ENCODE measurements at places on chromosomes 16 and 17. TPM values are rescaled to one million over a fixed set of nuclear protein-coding genes. Genes with fewer than 3 reads are reported as not detected.

CD300E gene
- total RNA-seq: not detected

- no peak for DNase-seq
Observed at GRCh38 chr16:69182730-69183416, 4.1 kb upstream of the SNTB2 start.

DNA sequence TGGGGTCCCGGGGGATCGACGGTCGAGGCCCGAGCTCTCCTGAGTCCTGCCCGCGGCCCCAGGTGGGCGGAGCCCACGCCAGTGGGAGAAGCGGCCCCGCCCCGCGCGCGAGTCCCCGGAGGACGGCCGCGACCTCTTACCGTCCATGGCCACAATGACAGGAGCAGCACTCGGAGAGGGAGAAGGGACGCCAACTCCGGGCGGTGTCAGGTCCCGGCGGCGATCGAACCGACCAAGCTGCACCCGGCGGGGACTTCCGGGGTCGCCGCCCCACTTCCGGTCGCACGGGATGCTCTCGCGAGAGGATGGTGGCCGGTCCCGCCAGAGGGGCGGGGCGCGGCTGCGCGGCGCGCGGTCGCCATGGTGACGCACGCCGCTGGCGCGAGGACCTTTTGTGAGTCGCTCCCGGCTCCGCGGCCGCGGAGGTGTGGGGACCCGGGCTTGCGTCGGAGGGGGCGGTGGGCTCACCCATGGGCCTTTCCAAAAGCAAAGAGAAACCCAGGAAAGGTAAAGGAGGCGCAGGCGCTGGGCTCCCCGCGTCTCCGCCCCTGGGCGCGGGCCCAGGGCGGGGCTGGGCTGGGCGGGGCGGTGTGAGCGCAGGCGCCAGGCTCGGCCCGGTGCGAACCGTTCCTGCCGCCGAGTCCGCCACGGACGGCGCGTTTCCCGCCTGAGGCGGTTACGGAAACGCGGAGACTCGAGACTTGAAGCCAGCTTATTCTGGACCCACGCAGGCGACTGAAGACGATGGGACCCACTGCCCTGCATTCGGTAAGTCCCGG, at the start of the genes CHMP1A and SPATA33:
Gene CHMP1A, minus strand, starts transcription at position 267 of the 779 bp plus-strand sequence. Its CDS starts 120 bp downstream, at position 147.
Gene SPATA33, plus strand, starts transcription at position 395 of the 779 bp plus-strand sequence. Its CDS starts 76 bp downstream, at position 471.
- peak; percentile 97 for DNase-seq

DNA sequence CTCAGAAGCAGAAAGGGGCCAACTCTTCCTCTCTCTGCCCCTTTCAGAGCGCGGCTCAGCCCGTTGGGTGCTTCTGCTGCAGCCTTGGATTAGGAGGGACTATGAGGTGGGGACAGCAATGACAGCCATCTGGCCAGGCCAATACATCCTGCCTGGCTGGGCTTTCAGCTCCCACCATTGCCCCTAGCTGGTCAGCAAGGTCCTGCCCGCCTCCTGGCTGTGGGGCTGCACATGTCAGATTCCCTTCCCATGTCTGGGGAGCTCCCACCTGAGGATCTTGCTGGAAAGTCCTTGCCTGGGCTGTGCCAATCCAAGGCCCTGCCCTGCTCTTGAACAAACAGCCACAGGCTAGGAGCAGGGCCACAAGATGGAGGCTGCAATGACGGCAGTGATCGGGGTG, 8.3 kb downstream of the TRIM65 start:
- no peak for DNase-seq

KRT17 gene
- not detected for total RNA-seq
